GM19239 (cell line): ENCODE measurements at places on chromosomes 6 and 20.

DNA sequence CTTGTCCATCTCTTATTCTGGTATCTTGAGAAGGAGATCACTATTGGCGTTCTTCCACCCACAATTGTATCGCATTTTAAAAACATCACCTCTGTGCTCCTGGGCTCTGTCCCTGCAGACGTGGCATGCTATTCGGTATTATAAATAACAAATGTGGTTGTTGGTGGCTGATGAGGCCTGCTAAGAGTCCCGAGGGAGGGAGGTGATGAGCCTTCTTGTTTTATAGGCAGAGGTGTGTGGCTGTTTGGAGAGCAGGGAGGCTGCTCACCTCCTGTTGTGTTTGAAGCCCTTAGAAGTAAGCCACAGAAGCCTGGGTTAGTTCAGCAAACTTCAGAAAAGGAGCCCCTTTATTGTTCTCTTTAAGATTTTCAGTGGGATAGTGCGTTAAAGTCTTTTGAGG lies 15.6 kb downstream of the MANBAL start:
- no peak for DNase-seq

GRCh38 chr6:135226537-135226936 lies 45.4 kb downstream of the MYB start:
- peak; percentile 18 for DNase-seq

DNA sequence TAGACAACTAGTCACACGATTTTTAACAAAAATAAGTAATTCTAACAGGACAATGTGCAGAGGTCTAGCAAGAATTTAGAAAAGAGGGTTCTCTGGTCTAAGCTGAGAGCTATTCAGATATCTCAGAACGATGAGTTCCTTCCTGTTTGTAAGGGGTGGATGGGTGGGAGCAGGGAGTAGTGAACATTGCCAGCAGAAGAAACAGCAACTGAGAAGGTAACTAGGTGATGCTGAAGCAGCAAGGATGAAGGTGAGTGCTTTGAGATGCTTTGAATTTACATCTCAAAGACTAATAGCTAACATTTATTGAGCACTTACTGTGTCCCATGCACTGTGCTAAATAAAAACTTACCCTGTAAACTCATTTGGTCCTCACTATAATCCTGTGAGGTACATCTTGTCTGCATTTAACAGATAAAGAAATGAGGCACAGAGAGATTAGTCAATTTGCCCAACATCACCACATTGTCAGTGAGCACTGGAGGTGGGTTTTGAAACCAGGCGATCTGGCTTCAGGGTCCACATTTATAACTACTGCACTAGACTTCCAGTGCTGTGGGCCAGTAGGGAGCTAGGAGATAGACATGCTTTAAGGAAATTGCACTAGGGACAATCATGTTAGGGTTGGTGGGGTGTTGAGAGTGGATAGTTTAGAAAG lies 15.7 kb downstream of the BRD2 start:
- DNase-seq = no peak

DNA sequence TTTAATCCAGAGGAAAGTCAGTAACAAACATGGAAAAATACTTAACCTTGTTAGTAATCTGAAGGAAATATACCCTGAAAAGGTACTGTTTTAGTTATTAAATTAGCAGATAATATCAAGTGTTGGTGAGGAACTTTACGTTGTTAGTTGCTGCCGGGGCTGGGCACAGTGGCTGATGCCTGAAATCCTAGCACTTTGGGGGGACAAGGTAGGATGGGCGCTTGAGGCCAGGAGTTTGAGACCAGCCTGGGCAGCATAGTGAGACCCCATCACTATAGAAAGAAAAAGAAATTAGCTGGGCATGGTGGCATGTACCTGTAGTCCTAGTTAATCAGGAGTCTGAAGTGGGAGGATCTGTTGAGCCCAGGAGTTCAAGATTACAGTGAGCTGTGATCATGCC lies 72.7 kb upstream of the DYNLRB1 start:
- no peak for DNase-seq

DNA sequence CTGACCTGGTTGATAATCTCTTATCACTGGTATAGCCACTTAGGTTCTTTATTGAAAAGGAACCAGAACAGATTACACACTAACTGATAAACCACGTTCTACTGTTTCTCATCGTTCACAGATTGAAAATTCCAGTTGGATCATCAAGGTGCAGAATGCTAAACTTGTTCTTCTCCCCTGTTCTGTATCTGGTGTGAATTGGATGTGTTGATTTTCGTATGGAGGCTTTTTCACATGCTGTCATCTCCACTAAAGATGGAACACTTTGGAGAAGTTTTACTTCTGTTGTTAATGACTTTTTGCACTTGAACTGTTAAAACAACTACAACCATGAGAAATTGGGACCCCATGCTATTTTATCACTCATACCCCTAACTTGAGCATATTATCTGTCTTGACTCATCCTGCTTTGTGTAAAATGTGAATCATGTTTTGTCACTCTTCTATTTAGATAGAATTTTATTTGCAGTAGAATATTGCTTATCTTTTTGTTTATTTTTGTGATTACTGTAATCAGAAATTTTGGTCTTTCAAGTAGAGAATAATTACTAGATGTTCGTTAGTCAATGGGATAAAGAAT lies 17.5 kb downstream of the VAPB start:
- no peak for DNase-seq

GRCh38 chr6:157652601-157653363 lies 170.3 kb upstream of the SNX9 start:
- DNase-seq = no peak
